Activated T-cell treated with anti-CD3 and anti-CD28 coated beads, Interleukin-2, amount 50 U/mL, for 72 hours (primary cell): ENCODE measurements at places on chromosomes 6 and 20.

GRCh38 chr20:49712996-49713752 is 504 bp downstream of the B4GALT5 start:
- H3K36me3 ChIP-seq: no peaks in the 10 kb centered on the region
- H3K4me1 ChIP-seq: peaks cover 56% of the 10 kb centered on the region
- H3K27ac ChIP-seq: peak overlapping the region; percentile 91
- DNase-seq: peak; percentile 39

DNA sequence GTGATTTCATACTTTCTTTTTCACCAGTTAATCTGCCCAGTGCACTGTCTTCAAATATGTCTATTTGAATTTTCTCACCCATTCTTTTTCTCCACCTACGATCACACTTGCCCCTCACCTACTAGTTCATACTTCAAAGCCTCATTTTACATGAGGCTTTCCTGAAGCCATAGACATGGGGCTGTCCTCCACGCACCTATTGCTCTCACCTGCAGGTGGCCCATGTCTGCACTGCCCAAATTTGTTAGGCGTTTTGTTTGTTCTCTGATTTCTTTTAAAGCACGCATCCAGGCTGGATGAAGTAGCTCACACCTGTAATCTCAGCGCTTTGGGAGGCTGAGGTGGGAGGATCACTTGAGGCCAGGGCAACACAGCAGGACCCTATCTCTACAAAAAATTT is 106.8 kb upstream of the RIPOR2 start:
- no peak for DNase-seq
- peak overlapping the region; percentile 100 for H3K4me3 ChIP-seq
- peaks cover 8% of the 10 kb centered on the region for H3K36me3 ChIP-seq
- no peaks in the 10 kb centered on the region for H3K27me3 ChIP-seq
- H3K4me1 ChIP-seq: peaks cover 52% of the 10 kb centered on the region
- peak overlapping the region; percentile 100 for H3K27ac ChIP-seq

DNA sequence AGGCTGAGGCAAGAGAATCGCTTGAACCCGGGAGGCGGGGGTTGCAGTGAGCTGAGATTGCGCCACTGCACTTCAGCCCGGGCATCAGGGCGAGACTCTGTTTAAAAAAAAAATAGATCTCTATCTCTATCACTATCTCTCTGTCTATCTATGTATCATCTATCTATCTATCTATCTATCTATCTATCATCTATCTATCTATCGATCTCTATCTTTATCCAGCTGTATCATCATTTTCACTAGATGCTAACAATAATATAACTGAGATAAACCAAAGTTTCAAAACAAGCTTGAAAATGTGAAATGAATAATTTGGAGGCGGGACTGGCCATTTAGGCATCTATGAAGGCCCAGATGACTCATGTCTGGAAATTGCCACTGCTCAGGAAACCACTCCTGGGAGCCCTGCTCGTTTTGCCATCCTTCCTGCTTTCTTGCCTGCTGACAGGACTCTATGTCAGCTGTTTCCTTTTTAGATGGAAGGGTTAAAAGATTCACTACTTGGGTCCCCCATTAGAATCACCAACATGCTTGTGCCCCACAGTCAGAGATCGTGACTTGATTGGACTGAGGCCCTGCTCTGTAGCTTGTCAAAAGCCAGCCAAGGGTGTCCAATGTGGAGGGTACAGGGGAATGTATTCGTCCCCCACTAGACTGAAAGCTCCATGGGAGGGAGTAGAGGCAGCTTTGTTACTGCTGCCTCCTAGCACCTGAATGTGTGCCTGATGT is 61.7 kb downstream of the UTRN start:
- H3K36me3 ChIP-seq: peaks cover 2% of the 10 kb centered on the region
- peak; percentile 38 for DNase-seq
- H3K4me3 ChIP-seq: peak overlapping the region; percentile 98

GRCh38 chr20:51579137-51579536 is 36.6 kb upstream of the NFATC2 start:
- H3K27me3 ChIP-seq: no peaks in the 10 kb centered on the region
- no peak overlapping the region for H3K4me3 ChIP-seq
- H3K4me1 ChIP-seq: peaks cover 9% of the 10 kb centered on the region

GRCh38 chr20:17507032-17507431 is 24.1 kb downstream of the BFSP1 start:
- H3K4me3 ChIP-seq: peak overlapping the region; percentile 33
- H3K4me1 ChIP-seq: peaks cover 51% of the 10 kb centered on the region
- H3K27ac ChIP-seq: no peak overlapping the region
- no peaks in the 10 kb centered on the region for H3K36me3 ChIP-seq
- H3K27me3 ChIP-seq: peaks cover 10% of the 10 kb centered on the region
- no peak for DNase-seq

DNA sequence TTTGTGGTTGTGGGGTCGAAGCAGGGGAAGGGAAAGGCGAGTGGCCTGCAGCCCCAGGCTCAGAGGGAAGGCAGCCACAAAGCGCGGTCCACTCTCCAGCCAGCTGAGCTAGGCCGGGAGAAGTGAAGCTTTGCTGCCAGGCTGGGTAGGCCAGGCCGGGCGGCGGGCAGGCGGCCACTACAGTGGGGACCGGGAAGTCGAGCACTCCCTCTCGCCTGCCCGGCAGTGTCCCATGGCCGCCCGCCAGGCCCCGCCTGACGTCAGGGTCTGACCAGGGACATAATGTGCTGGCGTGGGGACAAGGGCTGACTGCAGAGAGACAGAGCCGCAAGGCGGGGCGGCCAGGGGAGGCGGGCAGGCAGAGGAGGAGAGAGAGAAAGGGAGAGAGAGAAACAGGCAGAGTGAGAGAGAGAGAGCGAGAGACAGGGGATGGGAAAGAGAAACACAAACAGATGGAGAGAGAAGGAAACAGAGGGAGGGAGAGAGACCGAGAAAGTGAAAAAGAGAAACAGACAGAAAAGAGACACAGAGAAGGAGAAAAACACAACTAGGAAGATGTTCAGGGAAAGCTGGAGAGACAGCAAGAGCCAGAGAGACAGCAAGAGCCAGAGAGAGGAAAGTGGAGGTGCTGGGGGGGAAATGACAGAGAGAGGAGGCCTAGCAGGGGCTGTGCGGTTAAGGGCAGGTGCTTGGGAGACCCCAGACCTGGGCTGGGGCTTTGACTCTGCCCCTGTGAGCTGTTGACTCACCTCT is 94.5 kb upstream of the PTPN1 start:
- H3K36me3 ChIP-seq: no peaks in the 10 kb centered on the region
- DNase-seq: no peak
- H3K27ac ChIP-seq: no peak overlapping the region

DNA sequence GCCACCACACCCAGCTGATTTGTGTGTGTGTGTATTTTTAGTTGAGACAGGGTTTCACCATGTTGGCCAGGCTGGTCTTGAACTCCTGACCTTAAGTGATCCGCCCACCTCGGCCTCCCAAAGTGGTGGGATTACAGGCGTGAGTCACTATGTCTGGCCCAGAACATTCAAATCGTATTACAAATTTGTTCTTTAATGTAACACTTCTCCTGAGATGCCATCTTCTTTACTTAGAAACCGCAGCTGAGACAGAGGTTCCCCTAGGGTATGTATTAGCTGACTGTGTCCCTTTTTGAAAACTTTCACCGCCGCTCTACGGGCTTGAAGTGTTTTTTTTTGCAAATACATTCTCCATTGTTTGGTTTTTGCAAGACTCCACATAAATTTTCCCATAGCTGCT is 62.6 kb downstream of the TOX2 start:
- peaks cover 20% of the 10 kb centered on the region for H3K36me3 ChIP-seq
- no peak for DNase-seq
- no peak overlapping the region for H3K27ac ChIP-seq
- H3K4me3 ChIP-seq: no peak overlapping the region
- peaks cover 18% of the 10 kb centered on the region for H3K27me3 ChIP-seq

GRCh38 chr6:131979515-131980337 is 28.6 kb upstream of the CCN2 start:
- no peaks in the 10 kb centered on the region for H3K27me3 ChIP-seq
- H3K27ac ChIP-seq: no peak overlapping the region
- no peak overlapping the region for H3K4me3 ChIP-seq
- no peaks in the 10 kb centered on the region for H3K36me3 ChIP-seq
- H3K4me1 ChIP-seq: no peaks in the 10 kb centered on the region

DNA sequence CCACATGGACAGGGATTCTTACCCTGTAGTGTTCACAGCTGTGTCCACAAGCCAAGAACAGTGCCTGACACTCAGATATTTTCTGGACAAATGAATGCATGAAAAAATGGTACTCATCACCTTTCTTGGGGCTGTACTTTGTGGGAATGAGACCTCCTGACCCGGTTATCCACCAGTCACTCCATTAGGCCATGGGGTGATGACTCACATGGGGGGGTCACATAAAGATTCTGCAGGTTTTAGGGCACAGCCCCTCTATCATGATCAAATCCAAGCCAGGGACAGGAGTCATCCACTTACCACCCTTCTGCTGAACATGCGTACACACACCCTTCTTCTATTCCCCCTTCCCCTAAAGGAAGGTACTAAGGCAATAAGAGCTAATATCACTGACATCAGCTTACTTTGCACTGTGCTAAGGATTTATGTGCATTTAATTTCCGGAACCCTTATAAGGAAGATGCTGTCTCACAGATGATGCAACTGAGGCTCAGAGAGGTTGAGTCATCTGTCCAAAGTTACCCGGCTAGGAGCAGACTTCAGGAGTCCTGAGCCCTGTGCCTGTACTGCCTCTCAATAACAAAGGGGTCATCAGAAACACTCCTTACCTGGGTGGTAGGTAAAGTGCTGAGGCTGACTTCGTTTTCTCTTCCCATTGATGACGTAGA is 107.8 kb downstream of the NFATC2 start:
- H3K4me1 ChIP-seq: peaks cover 77% of the 10 kb centered on the region
- no peaks in the 10 kb centered on the region for H3K27me3 ChIP-seq
- H3K36me3 ChIP-seq: peaks cover 19% of the 10 kb centered on the region
- DNase-seq: no peak

GRCh38 chr6:44169154-44169553 is 10.5 kb downstream of the CAPN11 start:
- H3K4me3 ChIP-seq: no peak overlapping the region
- H3K36me3 ChIP-seq: no peaks in the 10 kb centered on the region
- no peak overlapping the region for H3K27ac ChIP-seq
- H3K27me3 ChIP-seq: peaks cover 8% of the 10 kb centered on the region
- no peak for DNase-seq

DNA sequence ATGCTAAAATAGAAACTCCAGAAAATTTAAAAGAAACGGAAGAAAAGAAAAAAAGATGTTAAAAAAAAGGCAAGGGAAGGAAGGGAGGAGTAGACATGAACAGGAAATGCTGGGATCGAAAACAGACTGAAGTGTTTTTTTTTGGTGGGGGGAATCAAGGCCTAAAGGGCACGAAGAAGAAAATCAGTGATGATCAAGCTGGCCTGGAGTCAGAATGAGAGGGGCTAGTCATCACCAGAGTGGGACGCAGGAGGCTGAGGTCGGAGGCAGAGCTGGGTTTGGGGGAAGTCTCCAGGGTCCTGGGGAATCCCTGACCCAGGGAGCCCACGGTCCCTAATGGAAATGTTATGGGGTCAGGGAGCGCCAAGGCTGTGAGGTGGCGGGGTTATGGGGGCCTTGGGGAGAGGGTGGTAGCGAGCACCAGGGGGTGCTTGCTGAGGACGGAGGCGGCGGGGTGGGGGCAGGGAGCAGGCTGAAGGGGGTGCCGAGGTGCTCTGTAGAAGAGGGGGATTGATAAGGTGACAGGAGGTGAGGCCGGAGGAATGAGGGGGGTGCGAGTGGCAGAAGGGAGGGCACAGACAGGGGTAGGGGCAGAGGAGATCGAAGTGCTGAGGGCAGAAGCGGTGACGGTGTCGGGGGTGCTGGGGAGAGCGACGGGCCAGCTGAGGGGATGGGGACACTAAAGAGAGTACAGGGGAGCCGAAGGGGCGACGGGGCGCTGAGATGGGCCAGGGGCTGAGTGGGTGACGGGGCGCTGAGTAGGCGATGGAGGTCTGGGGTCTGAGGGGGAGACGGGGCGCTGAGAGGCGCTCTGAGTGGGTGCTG is 684 bp downstream of the ZNFX1 start:
- peak overlapping the region; percentile 100 for H3K27ac ChIP-seq
- H3K27me3 ChIP-seq: no peaks in the 10 kb centered on the region
- peak overlapping the region; percentile 93 for H3K4me3 ChIP-seq
- peaks cover 72% of the 10 kb centered on the region for H3K4me1 ChIP-seq

DNA sequence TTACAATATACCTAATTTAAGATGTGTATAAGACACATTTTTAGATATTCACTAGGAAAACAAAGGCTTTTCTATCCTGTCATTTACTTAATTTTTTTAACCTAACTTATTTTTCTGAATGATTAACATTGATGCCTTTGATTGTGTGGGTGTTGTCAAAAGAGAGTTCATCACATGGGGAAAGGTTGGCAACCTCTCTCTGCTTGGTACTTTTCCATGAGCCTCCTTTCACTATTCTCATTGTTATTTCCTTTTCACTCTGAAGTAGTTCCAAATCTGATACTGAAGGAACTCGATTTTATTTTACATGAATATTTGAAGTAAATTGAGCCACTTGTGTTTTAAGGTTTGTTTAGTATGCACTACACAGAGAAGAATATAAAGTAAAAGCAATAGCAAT is 35.9 kb downstream of the TPD52L1 start:
- H3K4me1 ChIP-seq: peaks cover 5% of the 10 kb centered on the region
- H3K27ac ChIP-seq: no peak overlapping the region
- H3K4me3 ChIP-seq: no peak overlapping the region
- no peak for DNase-seq
- H3K27me3 ChIP-seq: no peaks in the 10 kb centered on the region
- no peaks in the 10 kb centered on the region for H3K36me3 ChIP-seq

- no peak overlapping the region for H3K27ac ChIP-seq
- peaks cover 37% of the 10 kb centered on the region for H3K4me1 ChIP-seq
- H3K27me3 ChIP-seq: no peaks in the 10 kb centered on the region
Observed at GRCh38 chr6:11974089-11974488, 38.0 kb upstream of the HIVEP1 start.

GRCh38 chr20:47843886-47844567 is 58.7 kb upstream of the SULF2 start:
- DNase-seq: no peak
- H3K27me3 ChIP-seq: no peaks in the 10 kb centered on the region
- no peak overlapping the region for H3K4me3 ChIP-seq
- H3K4me1 ChIP-seq: no peaks in the 10 kb centered on the region
- no peaks in the 10 kb centered on the region for H3K36me3 ChIP-seq

GRCh38 chr6:29884261-29884660 is 56.6 kb downstream of the HLA-G start:
- no peak overlapping the region for H3K27ac ChIP-seq
- peaks cover 4% of the 10 kb centered on the region for H3K36me3 ChIP-seq
- no peak for DNase-seq
- peaks cover 6% of the 10 kb centered on the region for H3K27me3 ChIP-seq
- H3K4me3 ChIP-seq: no peak overlapping the region

DNA sequence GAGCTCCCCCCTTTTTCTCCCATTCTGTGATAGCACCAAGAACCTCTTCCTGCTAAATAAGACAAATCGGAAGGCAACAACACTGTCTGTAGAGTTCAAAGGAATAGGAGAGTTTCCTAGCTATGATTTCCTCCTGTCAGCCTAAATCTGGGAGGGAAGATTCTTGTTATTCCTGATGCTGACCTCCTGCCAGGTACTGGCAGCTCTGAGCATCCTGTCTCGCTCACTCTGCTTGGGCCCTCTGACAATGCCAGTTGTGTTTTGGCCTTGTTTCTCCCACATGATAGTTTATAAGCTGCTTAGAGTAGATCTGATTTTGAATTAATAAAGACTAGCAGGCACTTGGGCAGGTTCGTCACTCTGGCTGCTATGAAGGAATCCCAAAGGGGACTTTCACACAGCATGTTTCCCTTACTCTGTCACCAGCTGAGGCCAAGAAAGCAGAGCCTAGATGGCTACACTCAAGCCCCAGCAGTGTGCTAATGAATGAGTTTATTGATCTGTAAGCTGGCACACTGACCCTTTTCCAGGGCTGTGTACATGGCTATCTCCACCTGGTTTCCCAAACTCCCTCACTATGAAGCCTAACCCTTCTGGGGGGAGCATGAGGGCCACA is 52.3 kb downstream of the UQCC1 start:
- H3K4me3 ChIP-seq: no peak overlapping the region
- peaks cover 3% of the 10 kb centered on the region for H3K36me3 ChIP-seq
- no peaks in the 10 kb centered on the region for H3K4me1 ChIP-seq
